ENCODE measurements at places on chromosomes 12 and 14.

DNA sequence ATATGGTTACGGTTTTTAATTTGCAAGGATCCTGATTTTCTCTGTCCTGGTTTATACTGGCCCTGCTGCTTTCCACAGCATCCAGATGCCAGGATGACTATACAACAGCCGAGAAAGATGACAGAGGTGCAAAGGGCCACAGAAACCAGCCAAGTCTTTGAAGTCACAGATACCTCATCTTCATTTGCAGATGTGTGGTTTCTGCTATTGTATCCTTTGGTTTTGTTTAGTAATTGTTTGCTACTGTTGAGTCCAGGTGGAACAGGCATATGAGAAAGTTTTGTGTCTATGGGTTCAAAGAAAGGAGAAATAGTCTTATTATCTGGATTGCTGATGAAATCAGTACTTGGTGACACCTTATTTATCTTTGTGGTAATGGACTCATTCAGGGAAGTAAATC lies 17.3 kb upstream of the KLHL42 start:
- no peak for DNase-seq

DNA sequence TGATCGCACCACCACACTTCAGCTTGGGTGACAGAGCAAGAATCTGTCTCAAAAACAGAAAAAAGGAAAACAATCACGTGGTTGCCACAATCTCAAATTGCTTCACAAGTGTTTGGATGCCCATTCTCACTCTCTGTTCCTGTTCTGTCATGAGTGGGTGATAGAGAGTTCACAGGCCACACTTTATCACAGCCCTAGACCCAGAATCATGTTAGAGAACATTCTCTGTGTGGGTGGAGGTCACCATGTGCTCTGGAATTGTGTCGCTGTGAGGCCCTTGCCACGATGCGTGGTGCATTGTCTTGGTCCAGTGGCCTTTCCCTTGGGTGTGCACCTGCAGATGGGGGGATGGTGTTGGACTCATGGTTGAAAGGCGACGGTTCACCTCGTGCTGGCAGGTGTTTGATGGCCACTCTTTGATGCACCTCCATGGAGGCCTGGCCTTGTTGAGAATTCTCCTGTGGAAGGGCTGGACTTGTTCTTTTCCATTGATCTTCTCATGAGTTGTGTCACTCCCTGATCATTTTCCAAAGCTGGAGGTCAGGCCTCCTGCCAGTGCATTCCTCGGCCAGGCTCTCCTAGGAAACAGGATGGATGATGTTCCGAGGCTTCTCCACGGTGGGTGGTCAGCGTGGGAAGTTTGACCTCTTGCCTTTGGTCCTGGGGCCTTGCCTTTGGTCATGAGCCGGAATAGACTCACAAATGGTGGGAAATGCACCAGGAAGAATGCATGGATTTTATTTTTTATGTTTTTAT lies 91.9 kb downstream of the SLC24A4 start:
- no peak for DNase-seq

DNA sequence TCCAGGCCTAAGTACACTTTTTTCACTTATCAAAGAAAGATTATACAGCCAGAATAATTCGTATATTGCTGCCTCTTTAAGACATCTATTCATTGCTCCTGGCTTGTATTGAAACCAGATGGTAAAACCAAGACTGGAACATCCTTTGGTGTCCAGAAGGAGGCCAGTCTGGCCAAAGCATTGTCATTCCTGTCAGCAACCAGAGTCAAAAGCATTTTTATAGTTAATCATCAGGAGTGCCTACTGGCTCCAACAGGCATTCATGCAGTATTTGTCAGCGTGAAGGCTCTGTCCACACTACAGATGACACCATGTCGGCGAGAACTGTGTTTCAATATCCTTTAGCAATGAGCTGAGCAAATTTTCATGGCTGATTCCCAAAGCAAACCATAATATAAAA lies 118.0 kb upstream of the G2E3 start:
- no peak for DNase-seq

- no peak for DNase-seq
These were observed 904 bp upstream of the MAP4K5 start for GRCh38 chr14:50533241-50533705.

- no peak for DNase-seq
These were observed 45.0 kb upstream of the VASH1 start for GRCh38 chr14:76716285-76716684.

DNA sequence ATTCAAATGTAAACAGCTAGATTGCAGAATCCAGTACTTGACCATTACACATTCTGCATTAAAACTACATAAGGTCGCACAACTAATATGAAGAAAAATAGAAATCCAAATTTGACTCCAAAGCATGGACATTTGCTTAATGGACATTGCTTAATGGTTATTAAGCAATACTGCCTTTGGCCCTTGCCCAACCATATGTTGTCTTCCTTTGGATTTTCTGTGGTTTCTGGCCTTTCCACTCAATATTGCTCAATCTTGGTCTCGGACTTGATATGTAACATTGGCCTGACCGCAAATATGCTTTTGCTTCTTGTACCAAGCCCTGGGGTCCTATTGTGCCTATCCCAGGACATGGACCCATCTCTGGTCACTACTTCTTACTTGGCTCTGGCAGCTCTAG lies 67.2 kb downstream of the PTPRR start:
- DNase-seq: no peak

DNA sequence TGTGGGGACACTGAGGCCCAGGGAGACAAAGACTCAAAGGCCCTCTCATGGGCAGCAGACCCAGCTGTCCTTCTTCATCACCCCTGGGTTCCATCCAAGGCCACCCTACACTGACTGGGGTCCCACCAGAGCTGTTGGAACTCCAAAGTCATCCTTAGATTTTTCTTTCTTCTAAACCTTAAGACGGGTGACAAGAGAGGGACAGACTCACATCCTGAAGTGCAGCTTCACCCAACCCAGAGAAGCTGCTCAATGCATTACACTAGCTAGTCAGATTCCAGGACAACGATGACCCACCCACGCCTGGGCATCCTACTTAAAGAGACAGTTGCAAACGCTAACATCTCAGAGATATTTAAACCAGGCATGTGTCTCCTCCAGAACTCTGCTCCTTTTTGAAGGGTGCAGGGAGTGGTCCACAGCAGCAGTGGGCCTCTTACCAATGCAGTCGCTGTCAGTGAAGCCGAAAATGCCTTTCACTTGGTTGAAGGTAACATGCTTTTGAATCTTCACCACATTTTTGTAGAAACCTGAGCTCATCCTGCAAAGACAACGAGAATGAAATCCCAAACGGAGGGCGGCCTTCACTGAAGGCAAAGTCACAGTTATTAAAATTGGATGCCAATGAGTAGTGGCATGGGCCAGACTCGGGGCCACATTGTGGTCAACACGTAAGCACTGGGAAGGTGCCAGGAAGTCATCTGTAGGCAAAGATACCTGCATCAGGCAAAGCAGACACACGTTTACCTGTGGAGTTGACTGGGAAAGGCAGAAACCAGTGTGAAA lies 23.4 kb downstream of the SLC25A47 start:
- DNase-seq: no peak

- no peak for DNase-seq
These were observed 6.2 kb downstream of the DUSP6 start for GRCh38 chr12:89345830-89346740.

DNA sequence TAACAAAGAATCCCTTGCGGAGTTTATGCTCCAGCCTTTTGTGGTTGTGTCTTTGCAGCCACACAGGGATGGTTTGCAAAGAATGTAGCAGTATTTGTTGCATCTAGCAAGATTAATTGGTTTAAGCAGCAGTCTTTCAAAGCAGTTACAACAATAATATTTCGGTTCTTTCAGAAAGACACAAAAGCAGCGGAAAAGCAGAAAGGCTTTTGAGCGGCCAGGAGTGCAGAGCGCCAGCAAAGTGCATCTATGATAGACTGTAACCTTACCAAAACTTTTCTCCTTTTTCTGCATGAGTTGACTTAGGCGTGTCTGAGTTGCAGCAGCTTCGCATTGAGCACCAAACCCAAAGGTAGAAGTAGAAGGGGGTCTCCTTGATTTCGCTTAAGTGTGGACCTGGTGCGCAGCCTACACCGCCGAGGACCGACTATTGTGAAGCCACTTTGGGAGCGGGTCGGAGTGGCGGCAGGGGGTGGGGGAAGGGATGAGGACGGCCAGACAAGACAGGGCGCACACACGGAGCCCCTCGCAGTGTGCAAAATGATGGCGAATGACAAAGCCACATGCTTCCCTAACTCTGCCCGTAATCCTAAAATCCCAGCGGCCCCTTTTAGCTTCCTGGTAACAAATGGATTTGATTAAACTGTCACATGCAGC lies 1.2 kb downstream of the LMO3 start:
- DNase-seq: no peak

- peak; percentile 89 for DNase-seq
These were observed 37.7 kb upstream of the FOXJ2 start for GRCh38 chr12:7994731-7995205.

GRCh38 chr12:111759271-111759670 lies 7.5 kb upstream of the ALDH2 start:
- DNase-seq: no peak

- no peak for DNase-seq
These were observed 26.8 kb downstream of the BCAT1 start for GRCh38 chr12:24922090-24922489.

DNA sequence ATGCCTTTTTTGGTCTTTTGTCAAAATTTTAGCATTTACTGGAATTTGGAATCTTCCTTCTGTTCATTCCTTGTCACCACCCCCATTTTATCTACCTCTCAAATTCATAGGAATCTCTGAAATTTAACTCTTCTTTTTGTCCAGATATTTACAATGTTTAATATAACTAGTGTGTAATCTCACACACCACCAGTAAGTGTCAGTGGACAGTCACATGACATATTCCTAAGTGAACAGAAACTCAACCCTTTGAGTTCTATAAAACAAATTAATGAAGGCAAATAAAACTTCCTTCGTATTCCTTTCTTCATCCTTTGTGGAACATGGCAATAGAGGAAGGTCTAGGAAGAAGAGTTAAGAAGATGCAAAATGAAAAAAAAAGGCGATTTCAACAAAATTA lies 26.6 kb downstream of the ATF7 start:
- DNase-seq: no peak

DNA sequence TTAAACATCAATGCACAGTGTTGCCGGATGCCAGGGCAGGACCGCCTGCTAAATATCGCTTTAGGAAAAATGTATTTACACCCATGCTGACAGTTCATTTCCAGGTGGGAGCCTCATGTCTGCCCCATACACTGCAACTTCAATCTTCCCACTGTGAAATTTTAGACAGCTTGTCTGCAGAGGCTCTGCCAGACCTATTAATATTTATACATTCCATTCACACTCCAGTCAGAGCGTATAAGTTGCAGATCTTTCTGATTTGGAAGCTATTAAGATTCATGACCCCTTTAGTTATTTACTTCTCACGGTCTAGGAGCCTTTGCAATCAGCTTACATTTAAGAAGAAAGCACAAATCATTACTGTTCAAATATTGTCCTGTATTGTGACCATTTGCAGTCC lies 357.4 kb downstream of the ATP23 start:
- no peak for DNase-seq

- DNase-seq: no peak
These were observed 9.4 kb downstream of the PDE3A start for GRCh38 chr12:20377750-20378149.

DNA sequence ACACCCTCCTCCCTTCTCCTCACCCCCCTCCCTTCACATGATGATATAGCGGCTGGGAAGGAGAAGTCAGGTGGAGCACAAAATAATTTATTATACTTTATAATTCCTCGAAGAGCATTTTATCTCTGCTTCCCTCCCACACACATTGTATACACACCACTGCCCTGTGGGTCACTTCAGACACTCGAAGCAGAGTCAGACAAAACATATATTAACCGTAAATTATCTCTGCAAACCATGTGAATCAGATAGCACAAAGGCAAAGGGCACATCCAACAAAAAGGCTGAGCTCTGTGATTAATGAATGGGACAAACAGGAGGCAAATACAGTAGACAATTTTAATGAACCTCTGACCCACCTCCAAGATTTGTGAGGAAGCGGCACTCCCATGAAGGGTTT lies 450.7 kb downstream of the GALC start:
- DNase-seq: no peak

DNA sequence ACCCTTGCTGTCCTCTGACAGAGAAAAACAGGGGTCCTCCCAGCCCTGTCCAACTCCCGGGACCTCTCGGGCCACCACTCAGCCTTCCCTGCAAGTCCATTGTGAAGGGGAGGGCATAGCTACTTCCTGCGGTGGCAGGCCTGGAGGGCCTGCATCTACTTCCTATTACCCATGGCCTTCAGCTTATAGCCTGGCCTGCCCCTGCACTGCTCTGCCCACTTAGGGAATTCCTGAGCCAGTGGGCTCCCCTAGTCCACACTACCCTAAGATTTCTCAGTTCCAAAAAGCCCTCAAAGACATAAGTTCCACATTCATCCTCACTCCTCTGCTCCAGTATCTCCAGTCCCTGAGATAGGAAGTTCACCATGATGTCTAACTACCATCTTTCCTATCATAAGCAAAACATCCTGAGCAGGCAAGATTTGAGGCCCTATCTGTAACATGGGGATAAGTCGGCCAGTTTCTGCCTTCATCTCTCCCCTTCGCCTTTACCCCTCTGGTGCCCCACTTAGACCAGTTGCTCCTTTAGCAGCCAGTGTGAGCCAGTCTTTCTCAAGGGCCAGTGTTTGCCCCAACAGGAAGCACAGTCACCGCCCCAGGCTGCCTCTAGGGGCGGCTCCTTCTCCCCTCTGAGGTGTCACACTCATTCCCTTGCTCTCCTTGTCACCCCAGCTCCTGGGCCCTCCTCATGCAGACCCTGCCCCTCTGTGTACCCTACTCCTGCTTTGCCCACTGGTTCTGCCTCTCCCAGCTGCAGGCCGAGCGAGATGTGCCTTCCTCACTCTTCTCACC lies 10.9 kb downstream of the HDAC7 start:
- DNase-seq: no peak

GRCh38 chr14:99596772-99597171 lies 7.2 kb downstream of the CCDC85C start:
- DNase-seq: no peak

DNA sequence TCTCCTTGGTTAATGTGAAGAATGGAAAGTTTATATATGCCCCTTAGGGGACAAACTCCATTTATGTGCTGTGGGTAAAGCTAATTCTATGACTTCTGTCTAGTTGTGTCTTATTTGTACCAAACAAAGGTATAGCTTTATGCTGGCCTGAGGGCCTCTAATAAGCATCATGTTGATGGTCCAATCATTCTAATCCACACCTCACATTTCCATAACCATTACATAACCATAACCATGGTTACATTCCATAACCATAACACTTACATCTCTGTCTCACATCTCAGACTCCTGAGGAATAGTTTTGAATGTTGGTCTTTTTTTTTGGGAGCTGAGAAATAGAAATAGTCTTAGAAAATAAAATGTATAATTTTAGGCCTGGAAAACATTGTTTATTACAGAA lies 1097.1 kb downstream of the FLRT2 start:
- no peak for DNase-seq

Measured in AG04449 (cell line).